Stimulated activated CD8-positive, alpha-beta memory T cell treated with anti-CD3 and anti-CD28 coated beads, Interleukin-7, amount 100 ng/mL, for 1 hour (primary cell): ENCODE measurements at places on chromosomes 3 and 15.

DNA sequence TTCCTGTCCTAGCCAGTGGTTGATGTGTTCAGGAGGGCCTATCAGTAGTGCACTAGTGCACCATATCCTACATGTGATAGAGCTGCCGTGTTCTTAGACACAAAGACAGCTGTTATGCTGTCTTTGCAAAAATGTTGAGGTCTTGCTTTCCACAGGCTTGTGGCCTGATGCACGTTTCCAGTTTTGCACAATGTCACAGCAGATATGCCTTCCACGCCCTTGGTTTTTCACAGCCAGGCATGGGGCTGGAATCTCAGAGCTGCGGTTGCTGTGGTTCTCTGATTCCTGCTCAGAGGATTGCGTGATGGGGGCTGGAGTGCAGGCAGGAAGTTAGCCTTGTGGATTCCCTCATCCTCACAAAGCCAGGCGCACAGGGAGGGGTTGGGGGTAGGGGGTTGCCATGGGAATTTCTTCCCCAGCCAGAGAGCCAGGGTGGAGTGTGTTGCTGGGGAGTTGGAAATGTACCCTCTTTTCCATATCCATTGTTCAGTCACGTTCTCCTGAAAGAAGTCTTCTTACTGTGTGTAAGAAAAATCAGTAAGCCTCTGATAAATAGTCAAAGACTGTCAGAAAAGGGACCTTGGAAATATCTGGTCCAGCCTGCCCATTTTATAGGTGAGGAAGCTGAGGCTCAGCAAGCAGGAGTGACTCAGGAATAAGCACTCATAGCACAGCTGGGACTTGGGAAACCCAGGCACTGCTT lies 79.4 kb downstream of the SMAD3 start:
- no peak for DNase-seq

GRCh38 chr3:67526246-67526645 lies 128.2 kb downstream of the SUCLG2 start:
- no peak for DNase-seq

DNA sequence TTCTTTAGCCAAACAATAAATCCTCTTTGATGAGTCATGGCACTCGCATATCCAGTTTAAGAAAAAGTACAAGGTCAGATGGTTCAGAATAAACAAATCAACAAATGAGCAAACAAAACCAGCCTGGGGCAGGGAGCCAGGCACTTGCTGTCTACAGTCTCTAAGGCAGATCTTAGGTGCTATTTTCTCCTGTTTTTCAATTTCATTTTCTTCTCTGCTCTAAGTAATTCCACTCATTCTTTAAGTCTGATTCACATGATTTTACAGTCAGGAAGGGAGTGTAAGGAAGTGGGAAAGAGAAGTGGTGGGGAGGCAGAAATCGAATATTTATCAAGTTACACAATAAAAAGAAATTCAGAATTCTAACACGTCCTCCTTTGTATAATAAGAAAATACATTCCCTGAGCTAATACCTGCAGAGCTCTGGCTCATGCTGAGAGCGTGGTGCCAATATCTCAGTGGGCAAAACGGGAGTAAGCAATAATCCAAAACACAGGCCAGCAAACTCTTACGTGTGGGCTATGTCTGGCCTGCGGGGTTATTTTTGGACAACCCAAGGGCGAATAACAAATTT lies 298.6 kb downstream of the ADAMTS17 start:
- DNase-seq, result no peak

DNA sequence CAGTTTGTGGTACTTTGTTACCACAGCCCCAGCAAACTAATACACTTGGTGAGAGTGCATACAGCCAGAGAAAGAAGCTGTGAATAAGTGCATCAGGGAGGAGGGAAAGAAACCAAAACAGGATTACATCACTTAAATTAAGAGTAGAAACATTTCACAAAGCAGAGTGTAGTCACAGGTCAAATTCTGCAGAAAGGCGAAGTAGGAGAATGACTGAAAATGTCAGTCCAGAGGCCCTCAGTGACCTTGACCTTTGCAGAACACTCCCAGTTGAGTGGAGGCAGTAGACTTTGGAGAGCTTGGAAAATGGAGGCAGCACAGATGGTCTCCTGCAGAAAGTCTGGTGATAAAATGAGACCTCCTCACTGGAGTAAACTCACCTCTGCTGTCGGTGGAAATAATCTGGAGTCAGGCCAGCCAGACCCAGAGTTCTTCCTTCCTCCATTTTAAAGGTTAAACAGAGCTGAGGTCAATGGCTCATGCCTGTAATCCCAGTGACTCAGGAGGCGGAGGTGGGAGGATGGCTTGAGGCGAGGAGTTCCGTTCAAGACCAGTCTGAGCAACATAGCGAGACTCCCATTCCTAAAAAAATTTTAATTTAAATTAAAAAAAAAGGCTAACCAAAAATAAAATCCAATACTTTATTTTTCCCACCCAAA lies 5.0 kb downstream of the CD86 start:
- no peak for DNase-seq

DNA sequence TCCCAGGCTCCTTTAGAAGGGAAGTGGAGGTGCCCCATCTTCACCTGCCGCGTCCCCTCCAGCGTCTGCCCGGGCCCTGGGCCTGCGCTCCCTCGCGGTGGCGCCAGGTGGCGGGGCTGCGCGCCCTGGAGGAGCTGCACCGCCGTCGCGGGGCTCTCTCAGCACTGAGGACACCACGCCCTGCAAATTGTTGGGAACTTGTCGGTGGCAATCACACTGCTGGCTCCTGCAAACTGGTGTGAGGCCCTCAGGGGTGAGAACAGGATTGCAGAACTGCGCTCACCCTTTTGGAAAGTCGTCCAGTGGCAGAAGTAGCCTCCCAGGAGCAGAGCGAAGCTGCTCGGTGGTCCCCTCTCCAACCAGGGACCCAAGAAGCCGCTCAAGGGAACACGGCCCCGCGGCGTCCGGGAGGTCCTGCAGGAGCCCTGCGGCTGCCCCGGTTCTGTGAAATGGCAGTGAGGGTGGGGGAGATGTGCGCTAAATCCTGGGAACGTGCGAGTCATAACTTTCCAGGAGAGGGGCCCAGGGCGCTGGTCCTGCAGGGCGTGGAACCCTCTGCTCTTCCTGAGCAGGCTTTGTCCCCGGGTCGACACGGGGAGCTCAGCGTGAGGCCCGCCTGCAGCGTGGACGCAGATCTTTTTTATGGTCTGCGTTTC lies 995 bp upstream of the LRRK1 start:
- DNase-seq, result peak; percentile 46

DNA sequence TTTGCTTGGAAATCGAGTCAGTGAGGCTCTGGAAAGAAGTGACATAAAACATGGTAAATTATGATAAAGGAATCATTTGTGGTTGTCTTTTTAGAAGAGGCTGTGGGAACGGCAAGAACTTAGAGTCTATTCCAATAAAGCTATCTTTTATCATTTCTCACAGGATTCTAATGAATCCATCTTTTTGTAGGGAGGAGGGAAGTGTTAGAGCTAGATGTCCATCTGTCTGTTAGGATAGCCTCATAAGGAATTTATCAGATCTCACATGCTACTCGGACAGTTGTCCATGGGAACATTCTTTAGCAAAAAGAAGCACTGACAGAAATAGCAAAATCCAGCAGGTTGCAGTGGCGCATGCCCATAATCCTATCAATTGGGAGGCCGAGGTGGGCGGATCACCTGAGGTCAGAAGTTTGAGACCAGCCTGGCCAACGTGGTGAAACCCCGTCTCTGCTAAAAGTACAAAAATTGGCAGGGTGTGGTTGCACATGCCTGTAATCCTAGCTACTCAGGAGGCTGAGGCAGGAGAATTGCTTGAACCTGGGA lies 37.0 kb downstream of the STARD9 start:
- DNase-seq, result no peak

DNA sequence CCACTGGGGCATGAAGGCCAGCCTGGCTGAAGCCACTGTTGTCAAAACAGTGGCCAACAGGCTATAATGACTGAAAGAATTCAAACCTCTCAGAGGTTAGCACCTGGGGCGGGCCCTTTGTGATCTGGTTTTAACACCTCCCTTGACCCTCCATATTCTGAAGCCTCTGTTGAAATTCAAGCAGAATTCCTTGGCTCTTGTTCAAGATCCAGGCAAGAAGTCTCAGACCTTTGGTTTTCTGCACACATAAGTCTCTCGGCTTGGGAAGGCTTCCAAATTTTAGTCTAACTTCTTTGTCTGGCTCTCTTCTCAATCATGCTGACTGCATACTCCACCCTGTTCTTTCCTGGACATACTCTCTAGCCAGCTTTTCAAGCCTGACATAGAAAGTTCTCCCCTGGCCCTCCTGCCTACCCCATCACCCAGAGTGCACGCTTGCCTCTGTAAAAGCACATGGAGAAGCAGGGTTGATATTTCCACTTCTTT lies 144.5 kb downstream of the PDZRN3 start:
- DNase-seq, result no peak

- DNase-seq, result no peak
Observed at GRCh38 chr3:63441262-63441661, 163.2 kb downstream of the SYNPR start.

- DNase-seq, result no peak
Observed at GRCh38 chr3:66133050-66133757, 87.6 kb upstream of the SLC25A26 start.

GRCh38 chr3:30770387-30770786 lies 124.1 kb downstream of the GADL1 start:
- no peak for DNase-seq

DNA sequence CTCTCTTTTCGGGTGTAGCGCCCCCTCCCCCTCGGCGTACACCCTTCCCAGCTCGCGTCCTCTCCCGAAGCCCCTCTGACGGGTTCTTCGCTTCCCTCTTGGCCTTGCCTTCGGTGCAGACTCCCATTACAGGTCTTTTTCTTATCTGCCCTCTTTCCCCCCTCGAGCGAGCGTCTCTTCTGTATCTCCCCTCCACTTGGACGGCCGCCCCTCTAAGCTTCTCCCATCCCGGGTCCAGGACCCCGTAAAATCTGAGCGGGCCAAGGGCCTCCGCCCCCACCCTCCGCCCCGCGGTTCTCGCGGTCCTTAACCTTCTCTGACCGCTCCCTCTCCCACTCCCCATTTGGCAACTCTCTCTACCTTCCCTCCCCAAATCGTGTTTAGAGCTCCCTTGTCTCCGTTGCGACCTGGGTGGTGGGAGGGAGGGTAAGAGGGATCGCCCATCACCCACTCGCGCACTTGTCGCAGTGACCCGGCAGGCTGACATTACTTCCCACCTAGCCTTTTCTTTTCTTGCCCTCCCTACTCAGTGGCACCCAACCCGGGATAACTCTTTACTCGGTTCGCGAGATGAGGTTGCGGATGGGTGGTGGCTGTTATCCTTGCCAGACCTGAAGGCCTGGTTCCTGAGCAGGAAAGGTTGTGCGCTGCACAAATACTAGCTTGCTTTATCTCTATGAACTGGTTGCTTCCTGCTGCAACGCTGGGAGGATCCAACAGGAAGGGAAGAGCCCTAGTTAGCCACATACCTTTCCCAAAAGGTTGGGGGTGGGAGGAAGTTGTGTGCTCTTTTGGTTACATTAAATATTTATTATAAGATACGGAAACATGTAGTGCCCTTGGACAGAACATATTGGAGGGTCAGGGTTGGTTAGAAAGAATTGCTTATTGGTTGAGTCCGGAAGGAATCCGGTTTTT lies 922 bp downstream of the RAB11A start:
- no peak for DNase-seq

DNA sequence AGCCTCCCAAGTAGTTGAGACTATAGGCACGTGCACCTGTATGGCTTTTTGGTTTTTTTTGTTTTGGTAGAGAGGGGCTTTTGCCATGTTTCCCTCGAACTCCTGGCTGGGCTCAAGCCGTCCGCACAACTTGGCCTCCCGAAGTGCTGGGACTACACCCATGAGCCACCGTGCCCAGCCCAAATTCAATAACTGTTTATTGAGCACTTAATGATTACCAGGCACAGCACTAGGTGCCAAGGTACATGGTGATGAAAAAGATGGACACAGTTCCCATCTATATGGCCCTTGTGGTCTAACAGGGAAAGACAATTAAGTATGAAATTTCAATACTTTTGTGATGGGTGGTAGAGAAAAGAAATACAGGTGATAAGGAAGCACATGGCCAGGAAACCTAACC lies 35.8 kb upstream of the ZNF148 start:
- DNase-seq, result no peak

GRCh38 chr15:39878406-39878785 lies 41.7 kb downstream of the GPR176 start:
- no peak for DNase-seq

DNA sequence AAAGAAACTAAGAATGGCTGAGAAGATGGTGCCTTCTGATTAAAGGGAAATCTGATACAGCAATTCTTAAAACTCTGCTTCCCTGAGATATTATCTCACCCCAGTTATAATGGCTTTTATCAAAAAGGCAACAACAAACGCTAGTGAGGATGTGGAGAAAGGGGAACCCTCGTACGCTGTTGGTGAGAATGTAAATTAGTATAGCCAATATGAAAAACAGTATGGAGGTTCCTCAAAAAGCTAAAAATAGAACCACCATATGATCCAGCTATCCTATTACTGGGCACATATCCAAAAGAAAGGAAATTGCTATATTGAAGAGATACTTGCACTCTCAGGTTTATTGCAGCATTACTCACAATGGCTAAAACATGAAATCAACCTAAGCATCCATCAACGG lies 65.1 kb downstream of the GOLIM4 start:
- DNase-seq, result no peak

GRCh38 chr3:130702985-130703384 lies 43.6 kb downstream of the PIK3R4 start:
- no peak for DNase-seq

DNA sequence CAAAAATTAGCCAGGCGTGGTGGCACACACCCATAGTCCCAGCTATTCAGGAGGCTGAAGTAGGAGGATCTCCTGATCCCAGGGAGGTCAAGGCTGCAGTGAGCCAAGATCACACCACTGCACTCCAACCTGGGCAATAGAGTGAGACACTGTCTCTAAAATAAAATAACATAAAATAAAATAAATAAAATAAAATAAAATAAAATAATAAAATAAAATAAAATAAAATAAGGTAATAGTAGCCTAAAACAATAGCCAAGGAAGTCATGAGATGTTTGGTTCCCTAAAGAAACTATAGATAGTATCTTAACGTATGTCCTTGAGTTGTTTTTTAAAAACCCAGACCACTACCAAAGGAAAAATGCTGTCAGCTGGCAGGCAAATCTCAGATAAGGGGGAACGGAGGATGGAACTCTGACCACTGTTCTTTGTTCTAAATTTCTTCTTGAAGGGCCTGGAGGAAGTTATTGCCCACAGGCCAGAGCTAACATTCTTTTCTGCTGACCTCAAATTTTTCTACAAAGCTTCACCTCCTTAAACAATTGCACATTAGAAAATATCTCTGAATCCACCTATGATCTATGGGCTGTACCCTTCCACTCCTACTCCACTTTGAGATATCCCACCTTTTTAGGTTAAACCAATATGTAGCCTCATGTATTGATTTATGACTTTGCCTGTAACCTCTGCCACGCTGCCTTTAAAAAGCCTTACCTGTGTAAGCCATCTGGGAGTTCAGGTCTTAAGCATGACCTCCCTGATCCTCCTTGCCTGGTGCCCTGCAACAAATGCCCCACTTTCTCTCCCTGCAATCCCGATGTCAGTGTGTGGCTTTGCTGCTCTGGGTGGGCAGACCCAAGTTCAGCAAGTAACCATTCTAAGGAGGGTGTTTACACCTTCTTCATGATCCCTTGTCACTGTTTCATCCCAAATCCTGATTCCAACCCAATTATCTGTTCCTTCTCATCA lies 126.2 kb upstream of the BHLHE40 start:
- no peak for DNase-seq
